HuH-7.5 (cell line): ENCODE measurements at places on chromosomes 5 and 9.

GRCh38 chr5:1805736-1806135 lies 4.5 kb downstream of the NDUFS6 start:
- no peak for DNase-seq

DNA sequence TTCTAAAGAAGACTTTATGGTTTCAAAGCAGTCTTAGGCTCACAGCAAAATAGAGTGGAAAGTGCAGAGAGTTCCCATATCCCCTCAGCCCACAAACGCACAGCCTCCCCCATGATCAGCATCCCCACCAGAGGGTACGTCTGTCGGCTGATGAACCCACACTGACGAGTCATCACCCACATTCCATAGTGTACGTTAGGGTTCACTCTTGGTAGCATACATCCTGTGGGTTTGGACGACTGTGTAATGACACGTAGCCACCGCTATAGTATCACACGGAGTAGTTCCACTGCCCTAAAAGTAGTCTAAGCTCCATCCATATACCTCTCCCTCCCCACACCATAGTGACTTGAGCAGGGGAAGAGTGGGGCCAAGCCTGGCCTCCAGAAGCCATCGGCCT lies 135.7 kb upstream of the PHYKPL start:
- DNase-seq: no peak

- DNase-seq: peak; percentile 69
Measured at GRCh38 chr9:37035648-37036370, 1.7 kb upstream of the PAX5 start.

DNA sequence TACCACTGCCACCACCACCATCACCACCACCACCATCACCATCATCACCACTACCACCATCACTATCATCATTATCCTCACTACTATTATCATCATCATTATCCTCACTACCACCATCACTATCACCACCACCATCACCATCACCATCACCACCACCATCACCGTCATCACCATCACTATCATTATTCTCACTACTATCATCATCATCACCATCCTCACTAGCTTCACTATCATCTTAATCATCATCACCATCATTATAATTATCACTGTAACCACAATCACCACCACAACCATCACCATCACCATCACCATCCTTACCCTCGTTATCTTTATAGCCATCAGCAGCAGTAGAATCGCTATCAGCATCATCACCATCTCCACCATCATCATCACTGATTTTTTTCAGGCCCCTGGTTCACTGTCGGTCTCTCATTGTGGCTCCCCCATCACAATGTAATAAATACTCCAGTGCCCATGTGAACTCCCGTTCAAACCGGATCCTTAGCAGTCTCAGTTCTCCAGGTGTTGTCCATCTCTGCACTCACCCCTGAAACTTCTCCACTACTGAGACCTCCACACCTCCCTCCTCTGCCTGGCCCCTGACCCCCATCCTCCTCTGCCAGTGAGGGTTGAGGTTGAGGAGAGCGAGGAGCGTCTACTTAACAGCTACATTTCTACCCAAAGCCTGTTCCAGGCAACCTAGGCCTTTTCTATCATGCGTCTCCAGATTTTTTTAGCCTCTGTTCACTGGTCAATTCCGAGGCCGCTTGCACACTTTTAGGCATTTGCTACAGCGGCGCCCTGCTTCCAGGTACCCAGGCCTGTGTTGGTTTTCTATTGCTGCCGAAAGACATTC lies 238.2 kb downstream of the PBX3 start:
- DNase-seq: no peak

- no peak for DNase-seq
Measured at GRCh38 chr9:113888976-113889375, 12.9 kb downstream of the ZNF618 start.
